ENCODE measurements at places on chromosomes 12 and 14.

DNA sequence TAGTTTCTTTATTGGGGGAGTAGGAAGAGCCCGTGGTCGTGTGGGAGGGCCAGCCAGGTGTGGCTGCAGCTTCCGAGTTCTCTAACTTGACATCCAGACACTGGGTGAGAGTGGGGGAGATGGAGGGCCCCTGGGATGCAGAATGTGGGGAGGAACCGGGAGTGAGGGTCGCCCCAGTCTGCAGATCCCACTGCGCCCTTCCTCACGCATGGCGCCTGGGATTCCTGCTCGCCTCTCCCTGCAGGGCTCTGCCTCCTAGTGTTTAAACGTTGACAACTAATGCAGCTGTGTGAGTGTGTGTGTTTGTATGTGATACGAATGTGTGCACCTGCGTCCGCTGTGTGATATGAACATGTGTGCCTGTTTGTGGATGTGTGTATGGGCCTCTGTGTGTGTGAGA, 34.6 kb downstream of the FZD10 start:
- no peak for DNase-seq

DNA sequence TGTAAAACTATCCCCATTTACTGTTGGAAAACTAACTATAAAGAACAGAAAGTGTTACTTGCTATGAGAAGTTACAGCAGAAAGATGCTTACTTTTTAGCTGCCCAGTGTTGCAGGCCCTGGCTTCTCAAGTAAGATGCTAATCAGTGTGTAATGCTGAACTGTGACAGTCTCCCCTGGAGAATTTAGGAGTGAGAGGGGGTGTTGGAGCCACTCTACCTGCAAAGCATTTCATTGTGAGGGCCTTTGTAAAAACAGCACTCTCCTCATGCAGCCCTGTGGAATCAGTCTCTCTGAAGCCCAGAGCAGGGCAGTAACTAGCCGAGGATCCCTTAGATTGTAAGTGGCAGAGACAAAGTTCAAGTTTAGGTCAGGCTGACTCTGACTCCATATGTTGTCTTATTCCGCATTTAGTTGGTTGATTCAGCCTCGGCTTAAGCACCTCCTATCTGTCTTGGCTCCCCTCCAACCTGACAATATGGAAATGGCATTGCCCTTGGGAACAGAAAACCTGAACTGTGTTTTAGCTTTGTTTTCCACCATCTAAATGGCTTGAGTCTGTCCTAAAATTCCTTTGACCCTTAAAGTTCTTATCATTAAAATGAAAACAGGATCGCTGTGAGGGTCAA, 141.3 kb downstream of the PRKCH start:
- no peak for DNase-seq

DNA sequence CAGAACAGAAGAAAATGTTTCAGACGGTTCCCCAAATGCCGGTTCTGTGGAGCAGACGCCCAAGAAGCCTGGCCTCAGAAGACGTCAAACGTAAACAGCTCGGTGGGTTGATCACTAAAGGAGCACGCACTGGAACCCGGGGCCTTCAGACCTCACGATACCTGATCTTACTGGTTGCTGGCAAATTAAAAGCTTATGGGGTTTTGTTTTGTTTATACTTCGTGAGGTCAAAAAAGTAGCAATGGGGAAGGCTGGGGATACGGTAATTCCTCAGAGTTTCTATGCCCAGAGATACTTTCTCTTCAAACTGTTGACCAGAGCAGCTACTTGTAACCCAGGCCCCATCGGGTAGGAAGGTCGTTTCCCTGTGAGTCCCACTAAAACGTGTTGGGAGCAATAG, 1.7 kb downstream of the CDKN1B start:
- peak; percentile 23 for DNase-seq

DNA sequence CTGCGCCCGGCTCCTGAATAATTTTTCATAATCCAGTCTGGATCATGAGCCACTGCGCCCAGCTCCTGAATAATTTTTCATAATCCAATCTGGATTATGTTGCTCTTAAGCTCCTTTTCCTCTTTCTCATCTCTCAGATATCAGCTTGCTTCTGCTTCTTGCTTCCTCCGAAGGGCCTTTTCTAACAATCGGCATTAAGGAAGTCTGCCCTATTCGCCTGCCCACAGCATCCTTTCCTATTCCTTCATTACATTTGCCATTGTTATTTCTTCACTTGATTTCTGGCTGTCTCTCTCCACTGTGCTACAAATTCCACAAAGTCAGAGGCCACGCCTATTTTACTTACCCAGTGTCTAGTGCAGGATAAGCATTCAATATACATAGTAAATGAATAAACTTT, 83.5 kb downstream of the TTC7B start:
- DNase-seq: no peak

GRCh38 chr14:92144708-92145107, 22.9 kb downstream of the CPSF2 start:
- no peak for DNase-seq

DNA sequence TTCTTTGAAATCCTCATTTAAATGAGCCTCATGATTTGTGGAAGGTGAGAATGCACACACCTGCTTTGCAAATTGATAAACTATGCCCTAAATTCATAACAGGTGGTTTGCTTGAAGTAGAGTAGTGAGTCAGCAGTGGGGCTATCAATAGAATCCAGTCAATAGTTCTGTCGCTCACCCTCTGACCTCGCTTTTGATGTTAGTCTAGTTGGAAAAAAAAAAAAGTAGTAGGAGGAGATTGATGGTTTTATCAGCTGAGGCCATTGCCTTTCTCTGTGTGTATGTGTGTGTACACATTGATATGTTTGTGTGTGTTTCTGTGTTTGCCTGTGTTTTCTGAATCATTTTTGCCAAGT, 267.3 kb downstream of the SNAPC1 start:
- no peak for DNase-seq

DNA sequence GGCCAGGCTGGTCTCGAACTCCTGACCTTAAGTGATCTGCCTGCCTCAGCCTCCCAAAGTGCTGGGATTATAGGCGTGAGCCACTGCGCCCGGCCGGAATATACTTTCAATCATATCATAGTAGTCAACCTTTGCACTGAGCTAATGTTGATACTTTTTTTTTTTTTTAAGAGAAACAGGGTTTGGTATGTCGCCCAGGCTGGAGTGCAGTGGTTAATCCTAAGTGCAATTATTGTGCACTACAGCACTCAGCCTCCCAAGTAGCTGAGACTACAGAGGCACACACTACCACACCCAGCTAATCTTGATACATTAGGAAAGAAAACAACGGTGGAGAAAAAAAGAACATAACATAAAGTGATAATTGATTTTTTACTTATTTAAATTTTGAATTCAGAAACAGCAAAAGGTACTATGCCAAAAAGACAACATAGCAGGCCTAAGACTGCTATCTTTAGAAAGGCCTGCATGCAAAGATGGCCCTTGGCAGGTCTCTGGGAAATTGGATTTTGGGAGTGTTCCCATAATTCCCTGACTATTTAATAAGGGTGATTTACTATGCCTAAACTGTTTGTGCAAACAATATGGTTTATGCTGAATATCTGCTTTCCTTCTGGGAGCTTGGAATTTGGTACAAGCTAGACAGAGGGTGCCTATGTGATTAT, 15.5 kb downstream of the BTBD7 start:
- DNase-seq: no peak

GRCh38 chr12:8773461-8773860, 49.0 kb upstream of the A2ML1 start:
- DNase-seq: no peak

GRCh38 chr12:65596514-65597091, 227.7 kb upstream of the HMGA2 start:
- no peak for DNase-seq

Data from stimulated activated CD4-positive, alpha-beta T cell treated with anti-CD3 and anti-CD28 coated beads, Interleukin-1b, Interleukin-23, amount 100 ng/mL, for 48 hours (primary cell).